Stimulated activated CD8-positive, alpha-beta memory T cell treated with anti-CD3 and anti-CD28 coated beads, Interleukin-4, amount 100 ng/mL, for 24 hours (primary cell): ENCODE measurements at places on chromosomes 2 and 18.
A peak's percentile ranks its signal among the peaks of the same experiment; 100 is the strongest.

DNA sequence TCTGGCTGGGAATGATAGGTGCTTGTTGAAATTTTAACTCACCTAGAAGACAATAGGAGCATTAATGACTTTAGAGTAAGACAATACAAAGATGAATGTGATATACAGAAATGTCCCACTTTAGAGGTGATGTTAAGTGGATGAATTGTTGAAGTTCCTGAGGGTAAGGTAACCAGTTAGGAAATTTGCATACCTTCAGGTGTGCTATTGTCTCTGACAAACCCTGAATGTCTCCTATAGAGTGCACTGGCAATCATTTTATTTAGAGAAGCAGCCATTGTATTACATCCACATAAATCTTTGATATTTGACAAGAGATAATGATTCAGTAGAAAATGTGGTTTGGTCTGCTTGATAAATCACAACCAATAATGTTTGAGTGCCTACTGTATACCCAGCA is 228.5 kb downstream of the RNF144A start:
- no peak for DNase-seq

GRCh38 chr2:71157124-71157793 is 26.8 kb downstream of the MPHOSPH10 start:
- peak; percentile 53 for DNase-seq

DNA sequence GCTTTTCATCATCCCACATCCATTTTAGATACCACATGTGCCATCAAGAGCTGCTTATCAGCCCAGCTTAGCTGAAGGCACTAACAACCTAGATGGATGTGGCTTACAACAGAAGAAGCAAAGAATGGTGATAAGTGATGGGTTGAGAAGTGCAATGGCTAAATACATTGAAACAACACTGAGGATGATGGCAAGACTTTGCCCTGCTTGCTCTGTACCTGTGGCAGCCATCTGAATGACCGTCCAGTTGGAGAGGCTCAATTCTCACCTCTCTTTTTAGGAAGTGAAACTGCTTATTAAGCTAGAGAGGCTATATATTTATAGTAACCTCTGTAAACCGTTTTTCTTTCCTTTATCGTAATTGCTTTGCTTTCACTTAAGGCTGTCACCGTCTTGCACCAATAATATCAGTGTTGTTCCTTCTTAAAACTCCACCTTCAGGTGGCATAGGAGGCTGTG is 5.7 kb downstream of the GPATCH11 start:
- DNase-seq = no peak

DNA sequence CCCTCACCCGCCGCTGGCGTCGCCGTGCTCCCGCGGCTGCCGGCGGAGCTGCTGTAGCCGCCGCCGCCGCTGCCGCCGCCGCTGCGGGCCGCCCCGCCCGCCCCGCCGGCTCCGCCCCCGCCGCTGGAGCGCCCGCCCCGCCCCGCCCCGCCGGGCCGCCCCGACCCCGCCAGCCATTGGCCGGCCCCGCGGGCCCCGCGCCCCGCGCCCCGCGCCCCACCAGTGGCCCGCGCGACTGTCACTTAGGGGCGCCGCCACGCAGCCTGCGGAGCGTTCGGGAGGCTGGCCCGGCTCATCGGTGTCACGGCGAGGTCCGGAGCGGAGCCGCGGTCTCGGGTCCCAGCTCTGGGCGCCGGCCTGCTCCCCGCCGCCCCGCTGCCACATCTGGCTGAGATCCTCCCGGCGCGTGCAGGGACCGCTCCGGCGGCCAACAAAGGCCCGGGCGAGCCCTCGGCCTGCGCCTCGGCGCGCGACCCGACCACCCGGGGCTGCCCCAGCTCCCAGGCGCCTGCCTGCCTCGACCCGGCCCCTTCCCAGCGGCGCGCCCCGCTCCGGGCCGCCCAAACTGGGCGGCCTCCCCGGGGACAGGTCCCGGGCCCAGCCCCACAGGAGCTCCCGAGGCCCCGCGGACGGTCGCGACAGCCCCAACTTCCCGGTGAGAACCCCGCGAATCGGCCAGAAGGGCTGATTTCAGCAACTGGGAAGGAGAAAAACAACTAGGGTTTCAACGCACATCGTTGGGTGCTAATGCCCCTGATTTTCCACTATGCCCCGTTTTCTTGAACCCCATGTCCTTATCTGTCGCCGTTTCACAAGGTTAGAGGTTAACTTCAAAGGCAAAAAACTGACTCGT is at the start of gene MGAT4A:
Gene MGAT4A (minus strand): TSS at position 92 of the 853 bp plus-strand sequence. CDS start 4,800 bp downstream, outside the sequence.
- peak; percentile 70 for DNase-seq

GRCh38 chr18:34965108-34965507 is 76.1 kb upstream of the MAPRE2 start:
- no peak for DNase-seq

DNA sequence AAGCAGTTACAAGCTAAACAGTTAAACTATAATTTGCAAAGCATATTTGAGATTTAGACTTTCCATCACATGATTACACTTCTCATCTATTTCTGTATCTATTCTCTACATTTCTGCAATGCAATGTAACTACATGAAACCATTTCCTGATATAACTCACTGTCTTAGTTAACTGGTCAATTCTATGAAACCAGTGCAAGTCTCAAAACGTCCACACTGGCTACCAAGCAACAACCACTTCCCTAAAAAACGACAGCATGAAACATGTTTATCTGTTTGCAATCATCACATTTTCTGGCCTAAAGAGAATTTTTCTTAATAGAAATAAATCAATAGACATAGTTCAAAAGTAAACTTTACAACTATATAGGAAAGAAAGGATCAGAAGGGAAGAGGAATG is 17.4 kb downstream of the FECH start:
- DNase-seq = no peak

GRCh38 chr2:191245046-191245868 is at the start of gene MYO1B:
MYO1B (plus strand) TSS chr2:191245404; CDS start chr2:191276896, 31,492 bp downstream.
- DNase-seq = peak; percentile 53

GRCh38 chr2:12980817-12981216 is 264.1 kb downstream of the TRIB2 start:
- no peak for DNase-seq

DNA sequence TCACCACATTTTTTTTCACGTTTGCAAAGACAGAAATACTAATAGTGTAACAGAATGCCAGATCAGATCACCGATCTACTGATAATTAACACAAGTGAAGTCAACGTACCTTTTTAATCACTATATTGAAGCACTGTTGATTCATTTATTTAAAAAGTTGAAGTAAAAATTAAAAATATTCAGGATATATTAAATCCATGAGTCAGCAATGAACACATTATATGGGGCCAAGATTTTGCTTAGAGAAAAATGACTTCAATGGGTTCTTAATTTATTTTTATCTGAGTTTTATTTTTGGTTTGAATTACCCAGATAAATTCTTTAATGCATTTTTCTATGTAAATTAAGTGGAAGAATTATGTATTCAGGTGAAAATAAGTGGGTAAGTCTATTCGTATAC is 14.2 kb downstream of the SPHKAP start:
- no peak for DNase-seq

DNA sequence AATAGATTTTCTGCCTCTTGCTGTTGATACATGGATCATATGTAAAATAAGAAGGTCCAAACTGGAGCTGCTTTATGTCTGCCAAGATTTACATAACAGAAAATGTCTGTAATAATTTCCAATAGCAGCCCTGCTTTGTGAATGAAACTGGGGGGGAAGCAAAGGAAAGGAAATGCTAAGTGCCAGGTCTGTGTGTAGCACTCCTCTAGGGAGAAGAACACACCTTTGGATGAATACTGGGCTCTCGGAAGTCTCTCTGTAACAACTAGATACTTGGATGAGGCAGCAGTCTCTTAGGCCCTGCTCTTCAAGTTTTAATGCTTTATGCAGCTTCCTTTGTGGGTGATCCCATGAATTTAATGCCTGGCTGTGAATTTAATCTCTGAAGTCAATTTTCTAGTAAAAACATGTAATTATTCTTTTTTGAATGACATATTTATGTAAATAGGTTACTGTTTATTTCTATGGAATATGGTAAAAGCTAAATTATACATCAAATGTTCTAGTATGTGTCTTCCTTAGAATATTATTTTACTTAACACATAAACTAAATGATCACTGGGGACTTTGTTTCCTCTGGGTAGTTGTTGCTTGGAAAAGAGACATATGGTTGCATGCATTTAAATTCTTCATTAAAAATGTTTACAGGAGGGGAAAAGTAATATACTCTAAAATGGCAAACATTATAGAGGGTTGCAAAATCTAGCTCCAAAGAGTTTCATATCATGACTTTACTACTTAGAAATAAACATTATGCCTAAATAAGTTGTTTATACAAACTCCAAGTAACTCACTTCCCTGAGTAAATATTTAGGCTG is 336.6 kb upstream of the CWC22 start:
- no peak for DNase-seq

DNA sequence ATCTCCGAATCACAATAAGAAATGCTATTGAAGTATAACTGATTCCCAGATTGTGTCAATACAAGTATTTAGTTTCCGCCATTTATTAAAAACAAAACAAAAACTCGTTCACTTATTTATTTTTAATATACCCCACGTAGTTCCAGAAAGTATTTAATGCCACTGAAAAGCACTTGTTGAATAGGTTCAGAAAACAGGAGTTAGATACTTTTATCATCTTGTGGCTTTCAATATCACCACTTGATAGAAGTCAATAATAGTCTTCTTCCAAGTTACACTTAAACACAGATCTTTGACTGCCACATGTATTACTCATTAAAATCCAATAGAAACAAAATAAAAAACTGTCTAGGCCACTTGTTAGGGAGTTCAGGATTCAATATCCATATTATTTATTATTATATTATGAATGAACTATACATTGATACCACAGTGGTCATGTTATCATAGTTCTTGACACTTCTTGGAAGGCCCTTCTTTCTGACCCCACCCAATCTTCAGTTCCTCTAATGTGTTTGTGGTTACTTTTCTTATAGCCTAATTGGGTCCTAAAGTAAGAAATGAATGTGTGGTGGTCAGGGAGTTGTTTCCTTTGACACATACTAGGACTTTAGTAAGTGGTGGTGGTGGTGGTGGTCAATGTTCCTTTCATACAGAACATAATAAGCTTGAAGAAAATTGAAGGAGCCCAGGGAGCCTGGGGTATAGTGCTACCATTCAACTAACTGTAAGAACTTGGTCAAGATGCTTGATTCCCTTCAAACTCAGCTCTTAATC is 221.3 kb upstream of the ITGA4 start:
- DNase-seq = no peak

DNA sequence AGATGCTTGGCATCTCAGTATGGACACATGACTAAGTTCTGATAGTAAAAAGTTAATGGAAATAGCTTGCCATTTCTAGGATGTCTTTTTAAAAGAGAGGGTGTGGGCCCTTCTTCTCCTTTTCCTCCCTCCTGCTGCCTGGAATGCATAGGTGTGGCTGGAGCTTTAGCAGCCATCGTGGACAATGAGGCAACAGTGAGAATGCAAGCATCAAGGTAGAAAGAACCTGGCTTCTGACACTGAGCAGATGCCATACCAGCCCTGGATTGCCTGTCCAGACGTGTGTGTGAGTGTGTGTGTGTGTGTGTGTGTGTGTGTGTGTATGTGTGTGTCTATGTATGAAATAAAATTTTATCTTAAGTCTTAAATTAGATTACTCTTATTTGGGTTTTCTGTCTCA is 660.1 kb downstream of the XIRP2 start:
- DNase-seq = no peak

DNA sequence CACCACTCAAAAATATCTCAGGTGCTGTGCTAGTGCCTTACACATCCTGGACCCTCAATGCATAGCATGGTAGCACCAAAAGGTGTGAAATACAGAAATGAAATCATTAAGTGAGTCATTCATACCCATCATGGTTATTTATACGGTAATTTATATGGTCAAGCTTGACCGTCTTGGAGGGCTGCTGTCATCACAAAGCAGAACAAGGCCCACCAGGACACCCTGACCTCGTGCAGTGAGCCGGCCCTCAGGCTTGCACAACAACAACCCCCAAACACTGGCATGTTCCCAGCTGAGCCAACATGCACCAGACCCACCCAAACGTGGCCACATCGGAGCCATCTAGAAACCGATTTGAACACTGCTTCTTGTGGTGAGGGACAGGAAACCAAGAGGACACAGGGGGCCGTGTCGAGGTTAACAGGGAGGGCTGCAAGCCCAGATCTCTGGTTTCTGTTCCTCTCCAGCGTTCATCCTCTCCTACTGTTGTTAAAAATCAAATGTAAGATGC is 378.5 kb upstream of the ID2 start:
- peak; percentile 60 for DNase-seq

- DNase-seq = no peak
Measured at GRCh38 chr2:37590119-37590571, 81.3 kb downstream of the CDC42EP3 start.

DNA sequence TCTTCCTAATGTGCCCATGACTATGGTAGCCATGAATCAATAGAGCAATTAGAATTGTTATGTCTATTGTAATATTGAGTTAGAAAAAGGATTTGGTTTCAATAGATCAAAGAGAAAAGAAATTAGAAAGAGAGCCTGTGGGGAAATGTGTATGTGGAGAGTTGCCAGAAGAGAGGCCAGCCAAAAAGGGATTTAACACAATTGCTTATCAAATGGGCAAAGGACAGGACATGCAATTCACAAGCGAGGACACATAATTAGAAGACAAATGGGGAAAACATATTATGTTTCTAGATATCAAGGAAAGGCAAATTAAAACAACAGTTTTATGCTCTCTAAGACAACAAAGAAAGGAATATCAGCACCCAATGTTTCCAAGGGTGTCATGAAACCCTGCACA is 403.2 kb upstream of the KLHL29 start:
- DNase-seq = no peak

- no peak for DNase-seq
Measured at GRCh38 chr18:26309281-26309680, 83.0 kb downstream of the TAF4B start.
